NCI-H187 (cell line): ENCODE measurements at places on chromosomes 12 and 14.
A peak's percentile ranks its signal among the peaks of the same experiment; 100 is the strongest.

DNA sequence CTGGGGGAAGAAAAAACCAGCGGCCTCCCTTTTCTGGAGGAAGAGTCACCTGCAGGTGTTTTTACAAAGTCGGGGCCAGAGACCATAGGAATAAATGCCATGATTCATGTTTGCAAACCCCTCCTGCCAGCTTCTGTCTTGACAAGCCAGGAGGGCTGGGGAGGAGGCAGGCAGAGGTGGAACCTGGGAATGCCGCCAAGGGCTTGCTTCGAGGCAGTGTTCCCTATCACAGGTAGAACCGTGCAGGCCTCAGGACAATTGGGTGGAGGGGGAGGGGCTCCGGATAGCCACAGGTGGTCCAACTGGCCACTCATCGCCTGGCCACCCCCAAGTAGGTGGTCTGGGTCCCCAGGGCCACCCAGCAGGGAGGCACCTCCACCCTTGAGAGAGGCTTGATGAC, 14.2 kb upstream of the DLK1 start:
- DNase-seq = no peak

GRCh38 chr12:28800129-28800528, 348.9 kb upstream of the FAR2 start:
- DNase-seq = no peak

DNA sequence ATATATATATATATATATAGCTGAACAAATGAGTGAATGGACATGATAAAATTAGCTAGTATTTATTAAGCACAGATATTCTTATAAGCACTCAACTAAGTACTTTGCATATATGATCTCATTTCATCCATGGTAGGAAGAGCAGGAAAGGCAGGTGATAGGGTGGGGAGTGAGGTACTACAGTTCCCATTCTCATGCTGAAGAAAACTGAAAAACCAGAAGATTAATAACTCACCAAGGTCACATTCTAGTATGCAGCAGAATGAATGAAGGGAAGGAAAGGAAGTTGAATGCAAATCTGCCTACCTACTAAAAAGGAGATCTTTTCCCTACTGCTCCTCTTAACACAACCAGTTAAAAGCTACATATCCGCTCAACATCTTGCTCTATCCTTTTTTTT, 298.1 kb upstream of the TMPO start:
- DNase-seq = no peak

DNA sequence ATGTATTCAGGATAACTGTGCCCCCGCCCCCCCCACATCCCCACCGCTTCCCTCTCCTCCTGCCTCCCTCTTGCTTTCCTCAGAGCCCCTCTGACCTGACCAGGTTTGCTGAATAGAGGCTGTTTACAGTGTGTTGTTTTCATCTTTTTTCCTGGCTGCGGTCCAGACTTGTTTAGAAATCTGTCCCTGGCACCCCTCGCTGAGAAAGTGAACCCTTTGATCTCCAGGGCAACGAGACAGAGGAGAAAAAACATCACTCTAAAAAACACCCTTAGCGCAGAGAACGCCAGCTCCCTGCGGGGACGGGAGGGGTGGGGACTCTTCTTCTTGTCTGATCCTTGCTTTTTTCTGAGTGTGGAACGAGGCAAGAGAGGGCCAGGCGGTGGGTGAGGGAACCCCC, 22.5 kb downstream of the SDS start:
- DNase-seq = no peak

DNA sequence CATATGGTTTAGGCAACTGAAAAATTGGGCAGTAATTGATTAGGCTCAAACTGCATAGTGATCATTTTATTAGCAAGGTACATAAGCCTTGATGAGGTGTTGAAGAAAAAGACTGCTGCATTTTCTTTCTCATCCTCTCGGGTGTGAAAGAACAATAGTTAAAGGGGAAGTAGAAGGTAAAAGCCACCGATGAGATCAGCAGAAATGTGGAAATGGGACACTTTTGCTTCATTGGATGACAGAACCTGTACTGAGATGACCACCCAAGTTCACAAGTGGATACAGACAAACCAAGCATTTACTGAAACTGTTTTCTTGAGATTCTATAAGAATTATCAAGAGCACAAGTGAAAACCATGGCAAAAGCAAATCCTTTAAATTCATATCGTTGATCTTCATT, 184.0 kb downstream of the TMX1 start:
- DNase-seq = no peak

DNA sequence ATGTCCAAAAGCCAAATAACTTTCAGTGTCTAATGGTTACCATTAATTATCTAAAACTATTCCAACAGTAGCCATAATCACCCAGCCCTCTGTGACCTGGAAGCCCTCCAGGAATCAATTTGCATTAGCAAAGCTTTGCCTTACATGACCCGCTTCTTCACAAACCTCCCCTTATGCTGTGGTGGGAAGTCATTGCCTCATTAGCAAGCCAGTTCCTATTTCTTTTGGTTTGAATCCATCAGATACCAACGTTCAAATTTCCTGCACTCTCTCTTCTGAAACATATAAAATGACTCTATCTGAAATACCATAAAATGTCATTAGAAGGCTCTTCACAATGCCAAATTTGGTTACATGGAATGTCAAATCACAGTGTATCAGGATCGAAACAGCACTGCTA, 268.3 kb upstream of the PRKD1 start:
- DNase-seq = no peak

DNA sequence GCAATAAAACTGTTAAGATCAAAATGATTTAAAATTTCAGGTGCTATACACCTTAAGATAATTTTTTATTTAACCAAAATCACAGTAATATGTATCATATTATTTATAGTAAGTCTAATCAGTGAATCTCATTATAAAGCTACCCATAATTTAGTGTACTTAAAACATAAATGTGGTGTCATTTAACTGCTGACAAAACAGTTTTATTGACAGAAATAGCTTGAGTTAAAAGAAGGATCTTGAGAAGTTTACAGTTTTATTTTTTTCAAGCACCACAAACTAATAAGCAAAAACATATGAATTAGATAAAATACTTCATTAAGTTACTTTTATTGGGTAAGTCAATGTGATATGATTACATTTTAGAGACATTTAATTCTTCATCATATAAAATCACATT, 400.4 kb downstream of the PRKD1 start:
- DNase-seq = no peak

- peak; percentile 54 for DNase-seq
These were observed 26.6 kb upstream of the MDM1 start for GRCh38 chr12:68358532-68359485.

DNA sequence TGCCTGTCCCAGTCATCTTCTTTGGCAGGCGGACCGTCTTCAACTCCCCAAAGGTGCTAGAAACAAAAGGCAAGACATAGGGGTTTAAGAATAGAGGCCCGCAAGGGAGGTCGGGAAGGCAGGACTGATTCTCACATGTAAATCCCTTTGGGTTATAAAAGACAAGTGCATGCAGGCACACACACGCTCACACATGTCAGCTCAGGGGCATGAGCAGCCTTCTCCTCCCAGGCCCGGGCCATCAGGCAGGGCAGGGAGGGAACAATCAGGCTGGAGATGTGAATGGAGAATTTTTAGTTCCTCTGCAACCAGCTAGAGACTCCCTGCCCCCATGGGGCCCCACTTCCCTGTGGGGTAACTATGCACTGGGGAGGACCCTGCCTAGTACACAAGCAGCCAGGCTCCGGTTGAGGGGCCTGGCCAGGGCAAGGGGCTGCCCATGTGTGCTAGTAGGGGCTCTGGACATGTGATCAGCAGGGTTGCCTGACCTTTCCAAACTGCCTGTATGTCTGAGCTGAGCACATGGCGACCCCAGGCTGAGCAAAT, 107.2 kb downstream of the RBM19 start:
- no peak for DNase-seq

GRCh38 chr12:252636-253035, 10.0 kb downstream of the SLC6A13 start:
- DNase-seq = no peak
